ENCODE measurements at places on chromosomes 2 and 18.

GRCh38 chr2:133377021-133377481 lies 191.2 kb downstream of the NCKAP5 start:
- no peak for DNase-seq

DNA sequence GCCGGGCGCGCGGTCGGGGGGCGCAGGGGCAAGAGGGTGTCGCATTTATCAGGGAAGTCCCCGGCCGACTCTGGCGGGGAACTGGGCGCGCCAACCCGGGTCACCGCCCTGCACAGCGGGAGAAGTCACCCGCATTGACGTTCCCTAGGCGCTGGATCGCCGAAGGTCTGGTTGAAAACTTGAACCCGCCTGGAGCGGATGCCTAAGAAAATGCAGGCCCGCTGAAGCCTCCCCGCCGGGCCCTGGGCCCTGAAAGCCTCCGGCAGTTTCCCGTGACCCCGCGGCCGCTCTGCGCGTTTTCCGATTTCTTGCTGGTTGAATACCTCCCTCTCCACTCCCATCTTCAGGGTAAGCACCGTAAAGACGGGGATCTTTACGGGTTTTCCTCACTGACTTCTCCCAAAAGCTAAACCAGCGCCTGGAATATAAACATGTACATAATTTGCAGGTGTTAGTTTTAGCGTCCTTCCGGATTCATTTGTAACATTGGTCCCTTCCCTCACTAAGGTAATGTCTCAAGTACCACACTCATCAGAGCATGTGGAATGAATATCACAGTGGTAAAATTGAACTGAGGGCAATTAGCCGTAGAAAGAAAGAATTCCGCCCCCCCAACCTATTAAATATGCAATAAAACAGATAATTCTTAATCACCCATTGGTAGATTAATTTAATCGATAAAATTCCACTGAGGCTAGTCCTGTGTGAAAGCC lies 675 bp upstream of the SPIRE1 start:
- peak; percentile 45 for DNase-seq

GRCh38 chr2:40394597-40394996 lies 57.3 kb downstream of the SLC8A1 start:
- DNase-seq, result no peak

- DNase-seq, result no peak
Observed at GRCh38 chr2:200379481-200380090, 73.1 kb downstream of the SPATS2L start.

DNA sequence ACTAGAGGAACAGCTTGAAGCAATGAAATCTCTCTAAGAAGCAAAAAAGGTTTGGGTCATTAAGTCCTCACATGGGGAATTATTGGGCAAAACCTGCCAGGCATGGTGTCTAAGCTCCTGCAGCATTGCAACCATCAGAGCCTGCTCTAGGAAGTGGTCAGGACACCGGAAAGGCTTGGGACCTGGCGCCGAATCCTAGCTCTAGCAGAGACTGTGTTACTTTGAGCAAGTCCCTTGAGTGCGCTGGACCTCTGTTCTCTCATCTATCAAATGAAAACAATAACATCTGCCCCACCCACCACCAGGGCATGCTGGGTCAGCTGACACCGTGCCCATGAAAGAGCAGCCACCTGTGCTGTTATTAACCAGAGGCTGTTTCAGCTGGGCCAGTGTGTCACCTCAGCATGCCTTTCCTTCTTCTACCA lies 6.3 kb downstream of the TMEM127 start:
- no peak for DNase-seq

DNA sequence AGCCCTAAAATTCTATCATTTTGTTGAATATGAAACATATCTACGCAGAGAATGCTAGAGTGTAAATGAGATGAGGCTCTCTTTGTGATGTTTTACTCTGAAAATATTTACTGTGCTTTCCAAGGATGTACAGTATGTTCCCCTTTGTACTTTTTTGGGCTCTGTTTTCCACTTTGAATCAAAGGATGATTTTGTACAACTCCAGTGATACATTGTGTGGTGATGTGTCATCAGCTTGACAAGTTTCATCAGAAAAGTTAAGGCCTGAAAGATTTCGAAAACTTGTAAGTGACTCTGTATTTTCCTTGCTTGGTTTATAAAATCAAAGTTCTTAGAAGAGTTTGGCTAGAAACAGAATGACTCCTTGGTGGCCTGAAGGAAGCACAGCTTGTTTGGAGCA lies 206.3 kb downstream of the LTBP1 start:
- peak; percentile 57 for DNase-seq

- DNase-seq, result no peak
Observed at GRCh38 chr18:54774423-54774822, 53.9 kb upstream of the RAB27B start.

- DNase-seq, result no peak
Observed at GRCh38 chr2:241925821-241926441, 56.4 kb downstream of the RTP5 start.

DNA sequence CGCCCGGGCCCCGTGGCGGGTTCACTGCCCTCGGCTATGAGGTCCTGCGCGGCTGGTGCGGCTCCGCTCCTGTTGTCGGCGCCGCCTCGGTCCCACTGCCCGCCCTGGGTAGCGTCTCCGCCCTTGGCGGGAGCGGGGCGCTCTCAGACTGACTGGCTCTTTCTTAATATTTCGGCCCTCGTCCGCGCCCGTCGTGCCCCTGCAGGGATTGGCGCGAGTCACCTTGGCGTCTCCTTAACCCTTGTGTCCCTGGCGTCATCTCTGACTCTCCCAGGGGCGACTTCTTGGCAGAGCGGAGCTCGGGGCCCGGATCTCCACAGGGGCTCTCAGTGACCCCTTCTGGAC lies 1.3 kb downstream of the PTMA start:
- DNase-seq, result no peak

- DNase-seq, result no peak
Observed at GRCh38 chr18:9570255-9570654, 44.1 kb downstream of the PPP4R1 start.

Measured in brain microvascular endothelial cell (primary cell).